ENCODE measurements at places on chromosomes 7 and 10. TPM values are rescaled to one million over a fixed set of nuclear protein-coding genes. Genes with fewer than 3 reads are reported as not detected.

GRCh38 chr7:127890726-127891125 is 140.5 kb downstream of the LRRC4 start:
- no peaks in the 10 kb centered on the region for H3K27me3 ChIP-seq
- H3K27ac ChIP-seq: no peak overlapping the region
- peaks cover 58% of the 10 kb centered on the region for H3K36me3 ChIP-seq
- H3K4me1 ChIP-seq: peaks cover 2% of the 10 kb centered on the region
- H3K4me3 ChIP-seq: no peak overlapping the region

- H3K27ac ChIP-seq: no peak overlapping the region
- no peak for DNase-seq
- H3K4me3 ChIP-seq: no peak overlapping the region
- peaks cover 59% of the 10 kb centered on the region for H3K27me3 ChIP-seq
These were observed 123.8 kb upstream of the SDK1 start for GRCh38 chr7:3177271-3177670.

Gene STRA8
- total RNA-seq: not detected

DNA sequence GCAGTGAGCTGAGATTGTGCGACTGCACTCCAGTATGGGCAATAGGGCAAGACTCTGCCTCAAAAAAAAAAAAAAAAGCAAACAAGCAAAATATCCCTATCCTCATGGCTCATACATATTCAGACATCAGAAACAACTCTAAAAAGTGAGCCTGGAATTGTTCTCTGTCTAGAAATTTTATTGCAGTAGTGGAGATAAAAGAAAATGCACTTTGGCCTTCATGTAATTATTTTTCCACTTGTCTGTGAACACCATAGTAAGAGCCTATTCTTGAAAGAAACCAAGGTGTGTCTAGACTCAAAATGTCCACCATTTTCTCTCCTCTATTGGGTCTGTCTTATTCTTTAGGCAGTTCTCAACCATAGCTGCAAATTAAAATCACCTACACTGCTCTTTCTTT is 30.5 kb upstream of the MCU start:
- no peak overlapping the region for H3K27ac ChIP-seq
- no peak for DNase-seq
- no peaks in the 10 kb centered on the region for H3K27me3 ChIP-seq
- H3K4me3 ChIP-seq: no peak overlapping the region
- no peaks in the 10 kb centered on the region for H3K36me3 ChIP-seq
